ENCODE measurements at places on chromosomes 7 and 10. TPM values are rescaled to one million over a fixed set of nuclear protein-coding genes. Genes with fewer than 3 reads are reported as not detected.

- no peaks in the 10 kb centered on the region for H3K4me1 ChIP-seq
- H3K4me3 ChIP-seq = no peak overlapping the region
- DNase-seq = peak; percentile 14
- no peaks in the 10 kb centered on the region for H3K36me3 ChIP-seq
- no peak overlapping the region for H3K27ac ChIP-seq
- H3K27me3 ChIP-seq = no peaks in the 10 kb centered on the region
Measured at GRCh38 chr7:40604601-40605438, 470.0 kb downstream of the SUGCT start.

DNA sequence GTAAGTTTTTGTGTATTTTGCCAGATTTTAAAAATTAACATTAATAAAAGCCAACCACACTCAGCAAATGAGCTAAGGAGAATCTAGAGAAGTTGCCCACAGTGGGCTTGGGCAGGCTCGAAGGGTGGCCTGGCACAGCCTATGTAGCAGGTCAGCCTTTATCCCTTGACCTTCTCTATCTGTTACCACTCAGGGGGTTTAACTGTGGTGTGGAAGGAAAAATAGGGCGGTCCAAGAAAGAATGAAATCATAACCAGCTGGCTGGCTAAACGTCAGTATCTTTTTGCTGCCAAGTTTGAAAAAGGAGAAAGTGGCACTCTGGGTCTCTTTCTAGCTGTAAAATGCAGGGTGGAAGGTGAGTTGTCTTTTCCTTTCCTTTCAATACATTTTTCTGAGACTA lies 130.3 kb upstream of the ASAH2 start:
- no peak overlapping the region for H3K4me3 ChIP-seq
- H3K27me3 ChIP-seq = no peaks in the 10 kb centered on the region
- no peaks in the 10 kb centered on the region for H3K36me3 ChIP-seq
- peak overlapping the region; percentile 81 for H3K27ac ChIP-seq
- DNase-seq = peak; percentile 24

PSAP gene
- 1,009 TPM for total RNA-seq

- no peak overlapping the region for H3K27ac ChIP-seq
- peaks cover 5% of the 10 kb centered on the region for H3K36me3 ChIP-seq
- no peak for DNase-seq
- H3K4me3 ChIP-seq = no peak overlapping the region
Measured at GRCh38 chr7:33261585-33261984, 132.2 kb downstream of the BBS9 start.

C10orf62 gene
- 1.7 TPM for total RNA-seq

AGAP5 gene
- 8.8 TPM for total RNA-seq

GPR26 gene
- not detected for total RNA-seq

- H3K4me3 ChIP-seq = no peak overlapping the region
- no peaks in the 10 kb centered on the region for H3K27me3 ChIP-seq
- no peak for DNase-seq
- H3K36me3 ChIP-seq = no peaks in the 10 kb centered on the region
- H3K27ac ChIP-seq = no peak overlapping the region
Measured at GRCh38 chr10:15620337-15620736, 99.4 kb downstream of the ITGA8 start.

- H3K27me3 ChIP-seq = no peaks in the 10 kb centered on the region
- no peaks in the 10 kb centered on the region for H3K4me1 ChIP-seq
- H3K36me3 ChIP-seq = no peaks in the 10 kb centered on the region
Measured at GRCh38 chr7:17968791-17969715, 28.8 kb upstream of the SNX13 start.

- peaks cover 3% of the 10 kb centered on the region for H3K4me1 ChIP-seq
- no peak overlapping the region for H3K4me3 ChIP-seq
- H3K27me3 ChIP-seq = no peaks in the 10 kb centered on the region
- peak overlapping the region; percentile 91 for H3K27ac ChIP-seq
- no peak for DNase-seq
Measured at GRCh38 chr10:102634686-102635085, 9.6 kb upstream of the TRIM8 start.

DNA sequence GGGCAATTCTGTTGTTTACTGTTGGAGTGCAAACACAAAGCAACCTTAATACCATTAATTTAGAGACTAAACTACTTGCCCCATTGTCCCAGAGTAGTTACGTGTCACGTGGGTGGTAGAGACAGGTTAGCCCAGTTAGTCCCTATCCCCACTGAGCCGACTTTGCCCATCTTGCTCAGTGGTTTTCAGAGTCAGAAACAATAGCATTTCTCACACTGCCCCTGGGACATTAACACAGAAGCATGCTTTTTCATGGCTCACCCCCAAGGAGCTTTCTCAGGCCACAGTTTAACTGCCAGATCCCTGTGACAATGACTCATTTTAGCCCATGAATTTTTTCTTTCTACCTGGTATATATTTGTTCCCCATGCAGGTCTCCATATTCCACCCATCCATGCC lies 271.0 kb downstream of the POU6F2 start:
- no peak for DNase-seq
- no peak overlapping the region for H3K27ac ChIP-seq
- no peaks in the 10 kb centered on the region for H3K36me3 ChIP-seq
- no peak overlapping the region for H3K4me3 ChIP-seq
- no peaks in the 10 kb centered on the region for H3K27me3 ChIP-seq

DNA sequence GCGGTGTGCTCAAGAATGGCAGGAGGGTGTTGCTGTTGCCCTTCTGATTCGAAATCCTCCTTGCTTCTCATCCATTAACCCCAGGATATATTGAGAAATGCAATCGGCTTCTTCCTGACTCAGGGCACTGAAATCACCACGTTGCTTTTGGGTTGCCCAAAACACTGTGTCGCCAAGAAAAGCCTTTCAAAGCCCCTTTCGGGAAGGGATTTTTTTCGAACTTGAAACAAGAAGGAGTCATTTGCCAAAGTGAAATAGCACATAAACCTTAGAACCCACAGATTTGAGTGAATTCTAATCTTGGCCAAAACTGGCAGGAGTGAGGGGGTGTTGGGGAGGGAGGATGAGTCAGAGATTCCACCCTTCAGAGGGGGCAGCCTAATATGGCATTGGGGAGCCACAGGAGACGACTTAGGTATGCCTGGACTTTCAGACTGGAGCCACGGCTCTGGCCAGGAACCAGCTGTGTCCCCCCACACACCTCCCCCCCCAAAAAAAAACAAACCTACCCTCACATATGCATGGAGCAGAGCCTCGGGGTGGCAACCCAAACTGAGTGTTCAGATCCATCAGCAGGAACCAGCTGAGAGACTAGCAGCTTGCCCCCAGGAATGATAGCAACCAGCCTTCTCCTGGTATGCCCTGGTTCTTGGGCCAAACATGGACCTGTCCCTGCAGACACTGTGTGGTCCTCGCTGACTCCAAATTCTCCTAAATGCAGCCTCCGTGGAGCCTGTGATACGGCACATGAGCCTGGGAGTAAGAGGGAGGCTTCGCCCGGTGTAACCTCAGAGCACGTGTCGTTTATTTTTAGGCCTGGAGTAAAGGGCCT lies 138.4 kb downstream of the FGFR2 start:
- no peak for DNase-seq
- no peak overlapping the region for H3K4me3 ChIP-seq
- no peak overlapping the region for H3K27ac ChIP-seq
- H3K27me3 ChIP-seq = no peaks in the 10 kb centered on the region
- H3K4me1 ChIP-seq = no peaks in the 10 kb centered on the region

GPR146 gene
- 27.8 TPM for total RNA-seq

DNA sequence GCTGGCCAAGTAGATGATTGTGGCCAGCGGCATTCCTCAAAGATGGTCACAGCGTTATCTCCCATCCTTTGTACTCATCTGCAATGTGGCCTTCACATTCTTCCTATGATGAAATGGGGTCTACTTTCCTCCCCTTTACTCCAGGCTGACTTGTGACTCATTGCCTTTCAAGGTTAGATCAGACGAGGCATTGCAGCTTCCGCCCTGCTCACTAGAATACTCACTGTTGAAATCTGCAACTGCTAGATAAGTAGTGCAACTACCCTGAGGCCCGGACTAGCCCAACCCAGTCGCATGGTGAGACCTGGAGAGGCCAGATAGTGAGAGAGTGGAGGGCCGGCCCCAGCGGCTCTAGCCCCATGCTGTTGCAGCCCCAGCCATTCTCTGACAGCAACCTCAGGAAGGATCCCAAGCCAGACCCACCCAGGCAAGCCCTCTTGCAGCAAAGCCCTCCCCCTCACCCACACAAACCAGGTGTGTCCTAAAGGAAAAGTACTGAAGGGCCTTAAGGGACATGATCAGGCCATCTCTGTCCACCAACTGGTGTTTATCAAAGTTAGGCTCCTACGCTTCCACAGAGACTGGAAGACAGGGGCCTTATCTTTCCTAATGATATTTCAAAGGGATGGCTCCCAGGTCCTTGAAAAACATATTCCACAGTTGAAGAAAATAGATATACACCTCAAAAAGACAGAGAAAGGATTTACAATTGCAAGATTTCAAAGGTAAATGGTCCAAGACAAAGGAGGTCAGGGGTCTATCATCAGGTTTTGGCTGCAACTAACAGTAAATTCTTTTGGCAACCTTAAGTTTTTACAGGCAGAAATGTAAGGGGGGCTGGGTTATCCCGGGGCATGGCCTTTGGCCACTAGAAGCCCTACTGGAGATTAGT lies 107.2 kb upstream of the TRIM24 start:
- no peaks in the 10 kb centered on the region for H3K36me3 ChIP-seq
- no peaks in the 10 kb centered on the region for H3K4me1 ChIP-seq
- no peak overlapping the region for H3K27ac ChIP-seq
- no peaks in the 10 kb centered on the region for H3K27me3 ChIP-seq
- DNase-seq = no peak
- no peak overlapping the region for H3K4me3 ChIP-seq

MALRD1 gene
- total RNA-seq = 3.6 TPM
